ENCODE measurements at places on chromosomes 3 and 15. TPM values are rescaled to one million over a fixed set of nuclear protein-coding genes. Genes with fewer than 3 reads are reported as not detected.

ENTPD3 gene
- not detected for total RNA-seq

TRAIP gene
- total RNA-seq = 33.4 TPM

DNA sequence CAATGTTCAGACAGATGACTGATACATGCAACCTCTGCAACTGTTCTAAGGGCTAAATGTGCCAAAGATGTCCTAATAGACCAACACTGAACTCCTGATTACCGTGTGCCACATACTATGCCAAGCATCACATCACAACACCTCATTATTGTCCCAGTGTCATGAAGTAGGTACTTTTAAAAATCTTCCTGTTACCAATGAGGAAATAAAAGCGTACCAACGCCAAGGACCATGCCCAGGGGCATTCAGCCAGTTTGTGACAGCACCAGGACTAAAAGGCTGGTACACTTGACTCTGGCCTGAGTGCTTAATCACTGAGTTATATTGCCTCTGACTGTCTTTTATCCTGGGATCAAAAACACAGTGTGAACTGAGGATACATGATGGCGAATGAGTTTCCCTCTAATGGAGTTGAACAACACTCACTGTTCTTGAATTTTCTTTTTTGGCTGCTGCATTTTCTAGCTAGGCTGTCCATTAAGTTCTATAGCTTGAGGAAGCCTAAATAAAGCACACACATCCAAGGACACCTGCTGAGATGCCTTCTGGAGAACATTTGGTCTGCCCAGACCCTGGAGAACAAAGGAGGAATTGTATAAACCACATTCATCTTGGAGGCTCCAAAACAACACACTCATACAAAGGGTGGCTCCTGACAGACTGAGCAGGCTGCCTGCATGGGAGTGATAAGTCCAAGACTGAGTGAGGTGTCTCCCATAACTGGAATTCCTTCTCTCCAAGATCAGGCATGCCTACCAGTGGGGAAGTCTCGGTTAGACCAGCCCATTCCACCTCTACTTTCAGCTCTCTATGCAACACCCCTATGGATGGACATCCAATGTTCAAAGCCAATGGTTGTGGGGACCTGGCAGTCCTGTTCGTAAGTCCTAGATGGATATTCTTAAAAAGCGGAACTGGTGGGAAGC lies 126.7 kb upstream of the PRICKLE2 start:
- no peaks in the 10 kb centered on the region for H3K36me3 ChIP-seq
- H3K4me3 ChIP-seq = no peak overlapping the region
- H3K27ac ChIP-seq = peak overlapping the region; percentile 75
- H3K27me3 ChIP-seq = no peaks in the 10 kb centered on the region

DNA sequence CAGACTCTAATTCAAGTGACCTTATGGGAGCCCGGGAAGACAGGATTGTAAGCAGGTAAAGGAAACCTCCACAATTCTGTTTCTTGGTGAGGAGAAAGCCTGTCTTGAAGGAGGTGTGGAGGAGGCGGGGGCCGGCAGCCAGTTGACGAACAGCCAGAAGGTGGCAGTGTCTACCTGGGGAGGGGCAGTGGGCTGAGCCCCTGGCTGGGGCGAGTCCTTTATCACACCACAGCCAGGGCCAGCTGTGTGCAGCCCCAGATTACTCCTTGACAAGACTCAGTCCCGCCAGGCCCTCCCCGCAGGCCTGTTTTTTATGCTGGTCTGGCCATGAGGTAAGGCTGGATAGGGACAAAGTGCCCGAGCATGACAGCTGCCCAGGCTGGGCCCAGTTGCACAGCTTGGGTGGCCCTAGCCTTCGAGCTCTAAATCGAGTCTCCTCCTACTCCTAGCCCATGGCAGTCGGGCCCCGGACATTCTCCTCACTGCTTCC lies 40.9 kb upstream of the IDH2 start:
- no peaks in the 10 kb centered on the region for H3K36me3 ChIP-seq
- no peak overlapping the region for H3K4me3 ChIP-seq
- DNase-seq = peak; percentile 67
- peaks cover 14% of the 10 kb centered on the region for H3K4me1 ChIP-seq
- H3K27me3 ChIP-seq = no peaks in the 10 kb centered on the region

- peak overlapping the region; percentile 96 for H3K4me3 ChIP-seq
- H3K27me3 ChIP-seq = no peaks in the 10 kb centered on the region
- no peaks in the 10 kb centered on the region for H3K36me3 ChIP-seq
- DNase-seq = peak; percentile 52
- peaks cover 30% of the 10 kb centered on the region for H3K4me1 ChIP-seq
Observed at GRCh38 chr3:173584838-173585831, 187.6 kb downstream of the NLGN1 start.

DNA sequence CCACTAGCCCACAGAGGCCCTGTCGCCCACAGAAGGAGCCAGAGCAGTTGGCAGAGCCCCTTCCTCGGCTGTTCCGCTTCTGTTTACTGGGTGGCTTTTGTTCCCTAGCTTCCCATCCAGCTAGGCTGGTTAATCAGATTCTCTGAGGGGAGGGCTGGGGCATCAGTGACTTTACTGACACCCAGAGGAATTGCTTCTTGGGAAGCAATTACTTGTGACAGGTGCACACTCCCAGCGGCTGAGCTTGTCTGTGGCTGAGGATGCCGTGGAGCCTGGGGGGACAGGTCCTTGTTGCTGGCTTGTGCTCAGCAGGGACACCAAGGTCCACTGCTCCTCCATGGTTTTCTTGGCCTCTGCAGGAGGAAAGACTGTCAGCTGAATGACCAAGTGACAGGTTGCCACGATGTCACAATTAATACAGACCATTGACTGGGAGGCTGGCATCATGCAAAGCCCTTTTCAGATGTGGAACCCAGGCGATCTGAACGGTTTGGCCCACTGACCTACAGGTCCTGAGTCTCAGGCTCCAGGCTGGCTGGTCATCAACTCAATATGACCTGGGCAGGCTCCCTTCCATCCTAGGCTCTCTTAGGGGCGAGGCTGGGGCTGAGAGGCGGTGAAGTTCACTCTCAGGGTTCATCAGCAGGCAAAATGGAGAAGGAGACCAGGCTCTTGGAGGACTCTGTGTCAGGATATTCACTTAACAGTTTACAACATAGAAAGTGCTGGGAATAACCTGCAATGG lies 31.8 kb upstream of the SFMBT1 start:
- no peak overlapping the region for H3K27ac ChIP-seq
- no peak for DNase-seq
- no peaks in the 10 kb centered on the region for H3K27me3 ChIP-seq
- H3K4me1 ChIP-seq = peaks cover 3% of the 10 kb centered on the region
- H3K36me3 ChIP-seq = no peaks in the 10 kb centered on the region

- DNase-seq = peak; percentile 48
- no peaks in the 10 kb centered on the region for H3K4me1 ChIP-seq
- no peaks in the 10 kb centered on the region for H3K36me3 ChIP-seq
Observed at GRCh38 chr3:3200632-3201212, 21.2 kb upstream of the CRBN start.

Data from neural crest cell (in vitro differentiated cells).